ENCODE measurements at places on chromosomes 3 and 15.

GRCh38 chr15:38242055-38242454 lies 10.6 kb upstream of the SPRED1 start:
- DNase-seq: no peak

GRCh38 chr3:87147562-87147961 lies 79.5 kb upstream of the CHMP2B start:
- no peak for DNase-seq

- DNase-seq: no peak
Measured at GRCh38 chr15:72801590-72802325, 18.2 kb upstream of the ADPGK start.

DNA sequence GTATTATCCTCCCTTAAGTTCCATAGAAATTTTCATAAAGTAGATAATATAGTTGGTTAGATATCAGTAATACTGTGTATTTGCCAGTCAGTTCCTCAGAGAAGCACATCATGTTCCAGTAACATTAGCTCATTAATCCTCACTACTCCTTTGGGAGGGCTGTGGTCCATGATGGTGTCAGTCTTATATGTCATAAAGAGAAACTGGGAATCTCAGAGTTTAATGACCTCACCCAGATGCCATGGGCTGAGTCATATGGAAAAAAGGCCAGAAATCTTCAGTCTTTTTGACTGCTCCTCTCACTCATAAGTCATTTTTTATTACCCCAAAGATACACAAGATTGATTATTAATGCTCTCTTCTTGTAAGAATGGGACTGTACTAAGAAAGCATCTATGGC lies 188.6 kb downstream of the CHL1 start:
- DNase-seq: no peak

- no peak for DNase-seq
Measured at GRCh38 chr15:34625007-34625406, 41.6 kb upstream of the GOLGA8B start.

GRCh38 chr3:150757364-150757763 lies 5.6 kb downstream of the SIAH2 start:
- no peak for DNase-seq

DNA sequence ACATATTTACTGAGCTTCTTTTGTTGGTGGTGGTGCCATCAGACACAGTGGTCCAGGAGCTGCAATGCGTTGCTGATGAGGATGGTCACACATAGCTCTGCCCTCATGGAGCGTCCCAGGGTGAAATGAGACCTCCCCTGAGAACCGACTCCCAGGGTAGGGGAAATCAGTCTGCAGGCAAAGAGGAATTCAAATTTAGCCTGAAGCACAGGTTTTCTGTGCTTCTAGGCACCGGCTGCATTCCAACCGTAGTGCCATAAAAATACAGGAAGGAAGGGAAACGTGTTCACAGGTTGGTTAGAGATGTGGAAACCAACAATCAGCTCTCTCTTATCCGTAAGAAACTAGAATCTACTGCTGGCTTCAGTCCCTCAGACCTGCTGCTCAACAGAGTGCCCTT lies 19.2 kb downstream of the SMAD3 start:
- DNase-seq: no peak

- DNase-seq: no peak
Measured at GRCh38 chr3:48347500-48347899, 14.0 kb upstream of the SPINK8 start.

- DNase-seq: no peak
Measured at GRCh38 chr3:173429076-173429475, 31.5 kb downstream of the NLGN1 start.

GRCh38 chr3:34851137-34851536 lies 788.2 kb upstream of the ARPP21 start:
- no peak for DNase-seq

- DNase-seq: no peak
Measured at GRCh38 chr15:85139391-85139790, 157.7 kb downstream of the PDE8A start.

DNA sequence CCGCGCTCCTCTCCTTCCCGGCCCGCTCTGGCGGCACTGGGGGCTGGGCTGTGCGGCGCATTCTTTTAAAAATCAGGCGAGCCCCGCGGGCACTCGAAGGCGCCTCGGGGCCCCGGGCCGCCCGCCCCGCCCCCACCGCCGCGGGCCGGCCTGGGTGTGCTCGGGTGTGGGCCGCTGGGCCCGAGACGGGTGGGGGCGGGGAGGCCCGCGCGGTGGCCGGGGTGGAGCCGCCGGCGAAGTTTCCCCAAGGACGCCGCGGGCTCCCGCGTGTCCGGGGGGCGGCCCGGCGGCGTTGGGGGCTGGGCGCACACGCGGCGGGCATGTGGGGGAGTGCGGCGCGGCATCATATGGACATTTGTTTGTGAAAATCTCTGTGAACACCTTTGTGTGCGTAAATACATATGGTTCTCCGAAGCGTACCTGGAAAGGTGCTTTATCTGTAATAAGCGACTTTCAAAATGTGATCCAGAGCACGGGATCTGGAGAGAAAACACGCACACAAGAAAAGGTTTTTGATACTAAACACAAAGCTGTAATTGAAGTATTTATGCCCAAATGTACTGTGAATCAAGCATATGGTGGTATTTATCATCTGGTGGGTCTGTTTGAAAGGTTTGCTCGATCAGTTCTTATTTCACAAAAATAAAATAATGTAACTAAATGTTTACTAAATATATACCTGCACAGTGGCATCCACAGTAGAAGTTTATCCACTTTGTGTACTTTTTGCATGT lies 612 bp upstream of the TBL1XR1 start:
- DNase-seq: no peak

DNA sequence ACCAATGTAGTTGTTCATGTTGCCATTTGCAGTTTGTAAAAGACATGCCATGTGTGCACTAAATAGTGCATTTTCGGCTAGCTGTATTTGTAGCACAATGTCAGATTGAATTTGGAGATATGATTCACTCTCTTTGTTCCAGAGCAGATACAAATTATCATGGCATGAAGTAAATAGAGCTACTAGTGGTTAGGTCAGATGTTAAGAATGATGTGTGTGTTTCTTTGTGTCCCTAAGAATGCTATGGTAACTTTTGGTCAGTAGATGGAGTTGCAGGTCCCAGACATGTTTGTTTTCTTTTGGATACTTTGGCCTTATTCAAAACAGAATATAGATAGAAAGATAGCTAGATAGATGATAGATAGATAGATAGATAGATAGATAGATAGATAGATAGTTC lies 595.8 kb downstream of the NLGN1 start:
- no peak for DNase-seq

DNA sequence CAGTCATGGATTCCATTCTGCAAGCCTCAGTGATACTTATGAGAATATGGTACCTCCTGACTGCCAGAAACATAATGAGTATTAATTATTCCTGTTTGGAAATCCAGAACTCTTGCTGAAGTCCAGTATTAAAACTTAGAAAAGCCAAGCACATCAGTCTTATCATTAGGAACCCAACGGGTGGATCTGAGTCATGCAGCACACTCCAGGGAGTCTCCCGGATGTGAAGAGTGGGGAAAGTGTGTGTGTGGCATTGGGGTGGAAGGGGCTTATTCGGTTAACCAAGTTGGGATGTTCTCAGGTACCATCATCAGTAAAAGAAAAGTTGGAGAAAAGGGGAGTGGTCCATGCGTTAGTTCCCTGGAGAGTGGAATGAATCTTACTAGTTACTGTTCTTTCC lies 181.1 kb downstream of the PLCL2 start:
- DNase-seq: no peak

DNA sequence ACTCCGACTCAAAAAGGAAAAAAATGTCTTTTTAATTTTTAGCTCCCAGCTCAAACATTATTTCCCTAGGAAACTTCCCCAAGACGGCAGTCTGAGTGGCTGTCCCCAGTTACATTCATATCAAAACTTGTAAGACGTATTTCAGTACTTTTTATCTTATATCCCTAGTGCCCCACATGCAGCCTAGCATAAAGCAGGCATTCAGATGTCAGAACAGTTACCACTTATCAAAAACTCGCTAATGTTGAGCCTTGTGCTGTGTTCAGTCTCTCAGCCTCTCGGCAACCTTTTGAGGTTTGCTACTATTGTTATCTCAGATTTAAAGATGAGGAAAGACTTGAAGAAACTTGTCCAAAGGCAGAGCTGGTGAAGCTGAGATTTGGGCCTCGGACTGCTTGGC lies 6.6 kb upstream of the SELENOS start:
- no peak for DNase-seq

- no peak for DNase-seq
Measured at GRCh38 chr3:52468336-52468735, 12.9 kb downstream of the NISCH start.

DNA sequence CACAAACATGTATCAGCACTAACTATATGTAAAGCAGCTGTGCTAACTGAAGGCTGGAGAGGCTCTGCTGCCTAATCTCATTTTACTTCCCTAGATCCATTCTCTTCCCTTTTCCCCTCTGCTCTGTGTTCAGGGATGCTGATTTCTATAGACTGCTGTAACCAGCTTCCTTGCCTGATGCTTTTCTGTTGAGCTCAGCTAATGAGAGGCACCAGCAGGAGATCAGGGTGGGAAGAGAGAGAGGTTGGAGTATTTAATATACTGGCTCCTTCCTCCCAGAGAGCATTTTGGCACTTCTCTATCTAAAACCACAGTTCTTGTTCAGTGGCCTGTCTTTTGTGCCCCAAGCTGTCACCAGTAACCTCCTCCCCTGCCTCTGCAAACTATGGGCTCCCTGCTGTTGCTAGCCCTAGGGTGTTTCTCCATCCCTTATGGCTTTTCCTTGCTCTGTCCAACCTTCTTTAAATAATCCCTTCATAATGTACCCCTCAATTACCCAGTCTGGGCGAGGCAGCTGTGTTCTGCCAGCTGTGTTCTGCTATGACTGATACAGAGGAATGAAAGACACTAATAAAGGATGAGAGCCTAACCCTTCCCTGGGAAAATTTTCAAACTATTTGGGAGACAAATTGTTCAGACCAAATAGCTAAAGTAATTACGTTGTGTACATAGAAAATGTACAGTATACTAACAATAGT lies 69.5 kb downstream of the CADPS start:
- no peak for DNase-seq

DNA sequence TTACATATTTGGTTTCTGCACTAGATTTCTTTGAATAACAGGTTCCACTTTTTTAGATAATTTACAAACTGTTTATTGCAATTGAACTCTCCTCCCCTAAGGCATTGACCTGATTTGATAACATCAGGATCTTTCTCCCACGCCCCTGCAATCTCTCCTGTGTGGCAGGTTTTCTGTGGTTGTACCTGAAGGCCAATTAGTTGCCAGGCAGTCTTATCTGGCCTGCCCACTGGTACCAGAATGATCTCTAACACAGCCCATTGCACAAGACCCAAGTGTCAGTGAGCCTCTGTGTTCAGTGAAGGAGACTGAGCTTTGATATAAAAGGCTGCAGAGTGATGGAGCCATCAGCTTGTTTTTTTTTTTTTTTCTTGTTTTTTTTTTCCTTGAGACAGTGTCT lies 3.3 kb downstream of the ACAD9 start:
- no peak for DNase-seq

GRCh38 chr15:83206526-83207008 lies 1.1 kb downstream of the HDGFL3 start:
- no peak for DNase-seq

DNA sequence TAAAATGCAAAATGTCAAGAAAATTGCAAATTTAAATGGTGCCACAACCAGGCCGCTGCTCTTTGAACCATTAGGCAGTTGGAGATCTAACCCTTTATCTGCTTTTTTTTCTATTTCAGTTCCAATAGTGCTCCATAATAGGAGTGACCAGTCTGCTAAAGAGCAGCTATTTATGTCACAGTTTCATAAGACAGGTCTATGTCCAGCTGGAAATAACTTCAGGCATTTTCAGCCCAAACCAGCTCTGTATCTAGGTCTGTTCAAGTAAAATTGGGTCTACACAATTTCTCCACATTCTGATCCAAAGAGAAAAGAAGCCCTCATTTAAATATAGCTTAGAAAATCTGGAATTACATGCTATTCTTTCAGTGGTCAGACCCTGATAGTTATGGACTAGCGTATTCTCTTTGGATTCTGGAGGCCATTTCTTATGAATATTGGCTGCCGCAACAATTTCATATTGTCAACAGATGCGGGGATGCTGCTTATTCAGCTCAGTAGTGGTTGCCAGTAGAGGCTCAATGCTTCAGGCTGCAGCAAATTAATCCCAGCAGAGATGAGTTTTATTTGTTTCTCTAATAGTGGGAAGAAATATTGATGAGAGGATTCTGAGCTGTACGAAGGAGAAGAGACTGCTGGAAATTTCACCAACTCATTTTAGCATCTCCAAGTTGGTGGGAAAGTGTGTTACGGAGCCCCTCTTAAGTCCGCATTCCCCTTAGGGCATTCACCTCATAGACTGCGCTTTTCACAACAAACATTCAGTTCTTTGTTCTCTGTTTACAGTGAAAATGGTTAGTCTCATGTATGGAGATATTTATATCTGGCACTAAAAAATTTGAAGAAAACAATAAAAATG lies 887.0 kb downstream of the ROBO1 start:
- DNase-seq: no peak

Measured in activated CD4-positive, alpha-beta T cell treated with anti-CD3 and anti-CD28 coated beads, Interleukin-2, amount 50 U/mL, for 24 hours (primary cell).